Aorta (tissue), 5 donors: ENCODE measurements at places on chromosomes 5 and 9. TPM values are rescaled to one million over a fixed set of nuclear protein-coding genes. Genes with fewer than 3 reads are reported as not detected.

- DNase-seq, result no peak
These were observed 8.4 kb downstream of the OBP2B start for GRCh38 chr9:133200631-133201030.

ABCA2 gene
- 27.3 TPM for total RNA-seq

DNA sequence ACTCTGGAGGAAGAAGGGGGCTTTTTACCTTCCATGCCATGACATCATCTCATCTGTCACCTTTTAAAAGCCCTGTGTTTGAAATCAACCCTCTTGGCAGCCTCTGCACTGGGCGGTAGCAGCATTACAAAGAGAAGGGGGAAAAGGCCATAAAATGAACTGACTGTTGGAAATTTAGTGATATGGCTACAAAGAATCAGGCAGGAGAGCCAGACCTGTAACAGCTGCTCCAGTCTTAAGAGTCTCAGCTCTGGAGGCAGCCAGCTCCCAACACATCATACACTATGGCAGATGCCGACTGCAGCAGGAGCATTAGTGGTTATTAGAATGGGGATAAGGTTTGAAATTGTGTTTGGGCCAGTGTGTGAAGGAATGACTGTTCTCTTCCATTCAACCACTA, 257.5 kb downstream of the DMAC1 start:
- no peak for DNase-seq

DNA sequence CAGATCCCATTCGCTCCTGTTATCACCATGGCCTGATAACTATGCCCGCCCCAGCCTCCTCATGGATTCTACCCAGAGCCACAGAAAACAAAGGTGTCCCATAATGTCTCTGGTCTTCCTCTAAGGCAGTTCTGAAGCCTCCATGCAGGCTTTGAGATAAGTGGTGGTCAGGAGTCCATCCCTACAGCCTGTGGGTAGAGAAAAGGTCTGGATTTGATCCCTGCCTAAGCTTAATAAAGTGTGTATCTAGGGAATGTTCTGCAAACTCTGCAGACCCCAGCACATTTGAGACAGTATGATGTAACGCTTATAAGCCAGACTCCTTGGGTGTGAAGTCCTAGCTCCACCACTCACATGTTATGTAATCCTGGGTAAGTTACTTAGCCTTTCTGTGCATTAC, 187.3 kb downstream of the MAPKAP1 start:
- no peak for DNase-seq

DNA sequence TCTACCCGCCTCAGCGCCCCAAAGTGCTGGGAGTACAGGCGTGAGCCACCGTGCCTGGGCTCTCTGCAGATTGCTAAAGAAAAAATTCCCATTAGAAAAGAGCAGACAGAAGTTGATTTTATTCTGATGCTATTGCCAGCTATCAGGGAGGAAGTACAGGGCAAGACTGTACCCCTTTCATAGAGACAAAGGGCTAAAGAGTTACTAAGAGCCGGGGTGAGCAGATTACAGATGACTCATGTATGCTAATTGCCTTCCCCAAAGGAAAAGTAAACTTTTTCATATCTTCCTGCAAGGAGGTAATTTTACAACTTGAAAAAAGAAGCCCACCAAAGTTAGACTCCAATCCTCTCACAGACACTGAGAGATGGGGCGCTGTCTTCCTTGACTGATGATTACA, 42.3 kb upstream of the MCTP1 start:
- DNase-seq, result no peak

- DNase-seq, result no peak
These were observed 185.0 kb downstream of the CSNK1G3 start for GRCh38 chr5:123696921-123697341.

DNA sequence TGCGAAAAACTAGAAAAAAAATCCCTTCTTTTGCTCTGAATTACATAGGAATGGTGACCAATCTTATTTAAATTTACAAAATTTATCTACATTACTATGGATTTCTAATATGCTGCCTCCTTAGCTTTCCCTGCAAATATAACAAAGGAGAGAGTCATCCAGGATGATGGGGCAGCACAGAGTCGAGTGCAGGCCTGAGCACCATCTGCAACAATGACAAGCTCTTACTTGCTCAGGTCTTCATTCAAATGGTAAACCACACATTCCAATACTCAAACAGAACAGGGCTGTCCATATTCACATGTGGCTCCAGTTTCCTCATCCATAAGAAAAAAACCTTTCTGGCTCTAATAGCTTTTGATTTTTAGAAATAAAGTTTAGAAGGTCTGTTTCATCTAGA, 33.5 kb upstream of the ZNF354B start:
- no peak for DNase-seq

SH3PXD2B gene
- 43.3 TPM for total RNA-seq

FUT7 gene
- 0.68 TPM for total RNA-seq

OR13C4 gene
- total RNA-seq, result not detected

DNA sequence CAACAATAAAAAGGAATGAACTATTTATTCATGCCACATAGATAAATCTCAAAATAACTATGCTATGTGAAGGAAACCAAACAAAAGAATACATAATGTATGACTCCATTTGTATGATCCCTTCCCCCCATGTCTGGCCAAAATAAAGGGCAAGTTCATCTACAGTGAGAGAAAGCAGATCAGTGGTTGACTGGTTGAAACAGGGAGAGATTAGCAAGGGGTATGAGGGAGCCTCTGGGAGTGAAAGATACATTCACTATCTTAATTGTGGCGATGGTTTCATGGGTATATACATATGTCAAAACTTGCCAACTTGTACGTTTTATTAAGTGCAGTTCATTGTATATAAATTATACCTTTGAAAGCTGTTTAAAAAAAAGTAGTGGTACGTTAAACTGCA, 4.8 kb downstream of the PSMD5 start:
- no peak for DNase-seq

DNA sequence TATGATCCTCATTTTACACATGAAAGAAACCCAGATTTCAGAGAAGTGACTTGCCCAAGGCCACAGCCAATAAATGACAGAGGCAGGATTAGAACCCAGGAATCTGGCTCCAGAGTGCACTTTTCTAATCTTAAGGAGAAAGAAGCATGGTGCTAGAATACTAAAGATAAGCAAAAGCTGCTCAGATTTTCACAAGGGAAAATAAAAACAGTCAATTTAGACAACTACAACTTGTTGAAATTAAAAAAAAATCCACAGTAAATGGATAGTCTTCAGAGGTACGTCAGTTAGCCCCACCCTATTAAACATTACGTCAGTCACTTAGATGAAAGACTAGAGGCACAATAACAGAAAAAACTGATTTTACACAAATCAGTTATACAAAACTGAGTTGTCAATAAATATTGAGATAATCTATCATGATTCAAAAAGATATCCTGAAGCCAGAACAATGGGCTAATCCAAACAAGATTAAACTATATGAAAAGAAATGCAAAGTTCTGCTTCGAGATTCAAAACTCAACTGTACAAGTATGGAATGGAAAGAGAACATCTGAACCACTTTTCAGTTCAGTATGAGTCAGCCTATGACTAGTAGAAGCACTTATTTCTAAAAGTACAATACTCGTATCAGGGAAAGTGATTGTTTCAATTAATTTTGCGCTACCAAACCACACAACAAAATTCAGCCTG, 9.3 kb downstream of the TMEM245 start:
- DNase-seq, result no peak

DNA sequence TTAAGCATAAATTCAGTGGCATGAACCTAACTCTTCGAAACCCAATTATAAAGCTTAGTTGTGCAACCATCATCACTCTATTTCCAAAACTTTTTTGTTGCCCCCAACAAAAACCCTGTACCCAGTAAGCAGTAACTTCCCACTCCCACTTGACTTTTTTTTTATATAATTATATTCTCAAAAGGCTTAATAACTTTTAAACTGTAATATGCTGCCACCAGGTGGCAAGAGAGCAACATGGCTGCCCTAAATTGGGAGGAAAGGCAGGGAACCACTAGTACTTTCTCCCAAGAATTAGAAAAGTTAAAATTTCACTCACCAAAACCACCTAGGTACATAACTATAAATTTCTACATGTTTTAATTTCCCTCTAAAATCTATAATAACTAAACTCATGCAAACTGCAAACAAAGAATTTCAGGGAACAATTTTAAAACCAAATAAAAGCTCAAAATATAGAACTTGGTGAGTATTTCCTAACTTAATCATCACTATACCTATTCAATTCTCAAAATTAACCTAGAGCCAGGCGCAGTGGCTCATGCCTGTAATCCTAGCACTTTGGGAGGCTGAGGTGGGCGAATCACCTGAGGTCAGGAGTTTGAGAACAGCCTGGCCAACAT, 50.2 kb upstream of the RNF38 start:
- no peak for DNase-seq

DPYSL3 gene
- 288 TPM for total RNA-seq

CDK9 gene
- 103 TPM for total RNA-seq

GRCh38 chr9:92392690-92393089, 11.7 kb downstream of the OGN start:
- DNase-seq, result no peak

IL9 gene
- not detected for total RNA-seq

DNA sequence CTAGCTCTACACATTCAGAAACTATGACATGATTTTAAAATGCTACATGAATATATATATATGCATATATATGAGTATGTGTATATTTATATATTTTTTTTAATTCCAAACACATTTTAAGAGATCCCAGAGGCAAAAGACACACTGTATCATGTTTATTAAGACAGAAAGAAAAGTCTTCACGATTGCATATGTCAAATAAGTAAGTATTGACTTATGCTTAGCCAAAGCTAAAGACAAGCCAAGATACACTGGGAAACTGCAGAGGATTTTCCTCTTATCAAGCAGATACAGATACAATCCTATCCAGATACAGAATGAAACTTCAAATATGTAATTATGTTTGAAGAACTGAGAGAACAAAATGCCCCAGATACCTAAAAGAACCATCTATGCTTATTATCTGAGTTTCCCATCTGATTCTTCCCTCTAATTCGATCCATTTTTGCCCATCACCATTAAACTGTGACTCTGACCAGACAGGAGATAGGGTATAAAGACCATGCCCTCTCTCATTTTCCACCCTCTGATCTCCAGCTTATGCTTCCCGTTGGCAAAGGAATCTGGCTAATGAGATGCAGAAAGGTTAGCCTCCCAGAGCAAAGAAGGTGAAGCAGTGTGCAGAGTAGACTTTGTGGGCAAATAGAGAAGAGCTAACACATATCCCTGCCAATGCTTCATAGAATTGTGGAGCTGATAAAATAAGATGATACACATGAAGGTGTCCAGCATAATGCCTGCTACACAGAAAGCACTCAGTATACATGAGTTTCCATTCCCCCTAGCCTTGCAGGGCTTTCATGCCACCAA, 131.0 kb upstream of the TARS1 start:
- no peak for DNase-seq

GRCh38 chr5:54146916-54147315, 163.5 kb downstream of the ARL15 start:
- no peak for DNase-seq

DNA sequence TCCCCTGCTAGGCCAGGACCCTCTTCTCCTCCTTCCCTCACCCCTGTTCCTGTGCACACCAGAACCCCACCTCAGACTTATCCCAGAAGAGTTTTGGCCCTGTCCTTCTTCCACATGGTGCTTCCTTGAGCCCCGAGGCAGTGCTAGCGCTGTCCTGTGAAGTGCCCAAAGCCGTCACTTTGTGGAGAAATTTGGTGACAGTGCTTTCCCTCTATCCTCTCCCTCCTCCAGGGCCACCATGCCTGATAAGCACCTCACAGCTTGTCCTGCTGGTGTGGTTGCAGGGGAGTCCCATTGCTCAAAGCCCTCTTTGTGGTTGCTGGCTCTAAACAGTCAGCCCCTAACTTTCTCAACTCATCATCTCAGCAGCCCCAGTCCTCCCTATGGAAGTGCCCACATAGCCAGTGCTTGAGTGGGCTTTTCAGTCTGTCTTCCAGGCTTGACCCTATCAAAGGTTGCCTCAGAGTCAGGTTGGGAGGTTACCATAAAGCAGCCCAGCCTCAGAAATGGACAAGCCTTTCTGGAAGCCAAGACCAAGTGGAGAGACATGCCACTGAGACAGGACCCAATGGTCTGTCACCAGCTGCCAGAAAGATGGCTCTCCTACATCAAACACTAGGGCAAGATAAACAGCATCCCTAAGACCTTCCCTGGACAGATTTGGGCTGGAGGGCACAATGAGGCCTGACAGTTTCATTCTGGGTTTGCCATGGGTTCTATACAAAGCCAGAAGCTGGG, 18.0 kb downstream of the IGIP start:
- no peak for DNase-seq

DIPK1B gene
- 7.3 TPM for total RNA-seq

DNA sequence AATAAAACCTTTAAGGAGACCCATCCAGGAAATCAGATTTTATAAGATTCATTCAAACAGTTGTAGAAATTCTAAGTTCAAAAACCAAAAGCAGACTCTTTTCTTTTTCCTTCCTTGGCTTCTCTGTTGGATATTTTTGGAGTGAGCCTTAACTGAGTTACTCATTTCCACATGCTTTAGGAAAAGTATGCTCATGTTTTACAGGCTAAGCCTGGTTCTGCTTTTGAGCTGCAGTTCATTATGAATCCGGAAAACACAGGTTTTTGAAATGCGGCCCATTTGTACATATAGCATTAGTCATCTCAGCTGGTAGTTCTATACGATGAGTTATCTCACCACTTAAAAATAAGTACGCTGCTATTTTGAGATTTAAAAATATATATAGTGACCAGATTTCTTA, 156.6 kb upstream of the DMRT1 start:
- DNase-seq, result no peak

- DNase-seq, result no peak
These were observed 202.7 kb upstream of the RGMB start for GRCh38 chr5:98570661-98571191.

ENHO gene
- not detected for total RNA-seq

THBS4 gene
- 23.6 TPM for total RNA-seq

- no peak for DNase-seq
These were observed 46.3 kb upstream of the FOXE1 start for GRCh38 chr9:97806721-97807120.

MYOT gene
- 7.1 TPM for total RNA-seq

- DNase-seq, result no peak
These were observed 127.8 kb downstream of the PCSK5 start for GRCh38 chr9:76018235-76018634.

- DNase-seq, result no peak
These were observed 30.3 kb downstream of the CAST start for GRCh38 chr5:96692441-96692840.

GRCh38 chr9:95507464-95508241, 9.1 kb downstream of the PTCH1 start:
- peak; percentile 63 for DNase-seq

- DNase-seq, result no peak
These were observed 163.3 kb upstream of the LHFPL2 start for GRCh38 chr5:78811866-78812265.

GRCh38 chr5:10662661-10663488, 98.2 kb downstream of the DAP start:
- no peak for DNase-seq

EQTN gene
- total RNA-seq, result 0.58 TPM

ORM2 gene
- not detected for total RNA-seq
